ENCODE measurements at places on chromosomes 2 and 18.

DNA sequence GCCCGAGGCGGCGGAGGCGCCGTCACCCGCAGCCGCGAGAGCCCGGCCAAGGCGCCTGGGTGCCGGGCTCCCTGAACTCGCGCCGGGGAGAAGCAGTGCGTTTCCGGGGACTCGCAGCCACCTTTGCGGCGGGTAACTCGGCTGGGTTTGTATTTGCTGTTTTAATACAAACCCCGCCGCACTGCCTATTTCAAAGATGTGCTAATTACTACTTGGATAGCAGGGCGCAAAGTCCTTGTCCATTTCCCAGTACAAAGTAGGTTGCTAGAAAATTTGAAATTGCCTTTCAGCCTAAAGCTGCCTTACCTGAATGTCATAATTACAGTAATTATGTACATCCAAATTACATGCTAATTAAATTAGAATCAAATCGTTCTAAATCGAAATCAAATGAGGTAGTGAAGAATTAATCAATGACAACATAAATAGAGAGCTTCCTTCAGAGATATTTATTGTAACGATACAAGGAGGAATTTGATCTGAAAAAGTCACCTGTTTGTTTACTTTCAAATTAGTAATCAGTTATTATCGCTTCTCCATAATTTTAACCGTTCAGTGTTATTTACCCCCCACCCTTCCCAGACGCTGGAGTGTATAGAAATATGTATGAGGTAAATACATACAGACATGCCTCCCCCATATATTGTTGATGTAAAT is 8.1 kb downstream of the SP9 start:
- peak; percentile 28 for DNase-seq

- DNase-seq, result no peak
Measured at GRCh38 chr18:5104246-5104645, 92.8 kb downstream of the AKAIN1 start.

- no peak for DNase-seq
Measured at GRCh38 chr18:37253394-37254235, 312.0 kb downstream of the CELF4 start.

DNA sequence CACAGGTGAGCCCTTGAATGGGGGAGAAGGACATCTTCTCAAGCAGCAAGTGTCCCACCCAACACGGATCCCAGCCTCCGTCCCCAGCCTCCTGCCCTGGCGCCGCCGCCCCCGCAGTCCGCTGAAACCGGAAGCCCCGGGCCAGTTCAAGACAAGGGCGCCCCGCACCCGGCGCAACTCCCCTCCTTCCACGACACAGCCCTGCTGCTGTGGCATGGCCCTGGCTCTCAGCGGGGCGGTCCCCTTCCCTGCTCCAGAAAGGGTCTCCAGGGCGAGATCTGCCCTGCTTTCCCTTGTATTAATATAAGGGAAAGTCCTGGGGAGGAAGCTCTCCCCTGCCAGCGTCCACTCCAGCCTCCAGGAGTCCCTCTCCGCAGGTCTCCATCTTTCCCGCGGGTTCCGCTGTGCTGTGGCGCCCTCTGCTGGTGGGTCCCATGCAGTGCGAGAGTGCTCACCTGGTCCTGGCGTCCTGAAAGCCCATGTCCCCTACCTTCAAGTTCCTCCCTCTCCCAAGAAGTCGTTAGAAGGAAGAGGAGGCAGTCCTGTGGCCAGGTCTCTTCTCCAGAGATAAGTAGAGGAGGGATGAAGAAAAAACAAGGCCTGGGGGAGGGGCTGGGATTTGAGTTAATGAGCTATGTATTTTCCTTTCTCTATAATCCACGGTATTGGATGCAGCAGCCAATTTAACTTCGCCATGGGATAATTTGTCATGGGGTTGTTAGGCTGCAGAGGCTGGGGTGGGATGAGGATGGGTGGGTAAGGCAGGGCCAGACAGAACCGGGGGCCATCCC is 176.0 kb downstream of the SMAD2 start:
- peak; percentile 32 for DNase-seq

DNA sequence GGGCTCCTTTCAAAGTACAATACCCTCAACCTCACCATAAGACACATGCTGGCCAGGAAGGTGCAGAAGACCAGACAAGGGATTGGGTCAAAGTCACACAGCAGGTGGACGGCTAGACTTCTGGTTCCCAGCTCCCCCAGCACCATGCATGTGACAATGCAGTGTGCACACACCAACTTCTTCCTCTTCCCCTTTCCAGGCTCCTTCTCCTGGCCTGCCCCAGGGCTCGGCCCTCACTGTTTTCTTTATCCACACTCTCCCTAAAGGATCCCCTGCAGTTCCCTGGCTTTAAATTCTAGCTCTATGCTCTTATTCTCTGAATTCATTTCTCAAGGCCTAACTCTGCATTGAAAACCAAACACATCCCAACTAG is 82.3 kb downstream of the LOXHD1 start:
- DNase-seq, result no peak

- no peak for DNase-seq
Measured at GRCh38 chr2:96946625-96947024, 39.8 kb downstream of the FAM178B start.
